ENCODE measurements at places on chromosomes 6 and 20.

- no peak for DNase-seq
Observed at GRCh38 chr6:165676435-165677068, 13.5 kb upstream of the PDE10A start.

DNA sequence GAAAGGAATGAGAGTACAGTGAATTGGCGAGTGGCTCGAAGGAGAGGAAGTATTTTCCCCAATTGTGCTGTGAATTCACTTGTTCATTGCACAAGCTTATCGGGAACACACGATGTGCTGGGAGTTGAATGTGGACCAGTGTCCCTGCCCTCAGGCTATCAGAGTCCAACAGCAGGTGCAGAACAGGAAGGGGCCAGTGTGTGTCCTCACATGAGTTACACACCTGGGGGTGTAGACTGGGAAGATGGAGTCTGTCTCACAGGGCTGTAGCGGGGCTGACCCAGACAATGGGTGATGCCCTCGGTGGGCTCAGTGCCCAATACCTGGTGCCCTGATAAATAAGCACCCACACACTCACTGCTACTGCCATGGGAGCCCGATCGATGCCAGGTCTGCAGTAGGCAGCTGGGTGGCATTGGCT, 14.4 kb downstream of the DUSP22 start:
- no peak for DNase-seq

DNA sequence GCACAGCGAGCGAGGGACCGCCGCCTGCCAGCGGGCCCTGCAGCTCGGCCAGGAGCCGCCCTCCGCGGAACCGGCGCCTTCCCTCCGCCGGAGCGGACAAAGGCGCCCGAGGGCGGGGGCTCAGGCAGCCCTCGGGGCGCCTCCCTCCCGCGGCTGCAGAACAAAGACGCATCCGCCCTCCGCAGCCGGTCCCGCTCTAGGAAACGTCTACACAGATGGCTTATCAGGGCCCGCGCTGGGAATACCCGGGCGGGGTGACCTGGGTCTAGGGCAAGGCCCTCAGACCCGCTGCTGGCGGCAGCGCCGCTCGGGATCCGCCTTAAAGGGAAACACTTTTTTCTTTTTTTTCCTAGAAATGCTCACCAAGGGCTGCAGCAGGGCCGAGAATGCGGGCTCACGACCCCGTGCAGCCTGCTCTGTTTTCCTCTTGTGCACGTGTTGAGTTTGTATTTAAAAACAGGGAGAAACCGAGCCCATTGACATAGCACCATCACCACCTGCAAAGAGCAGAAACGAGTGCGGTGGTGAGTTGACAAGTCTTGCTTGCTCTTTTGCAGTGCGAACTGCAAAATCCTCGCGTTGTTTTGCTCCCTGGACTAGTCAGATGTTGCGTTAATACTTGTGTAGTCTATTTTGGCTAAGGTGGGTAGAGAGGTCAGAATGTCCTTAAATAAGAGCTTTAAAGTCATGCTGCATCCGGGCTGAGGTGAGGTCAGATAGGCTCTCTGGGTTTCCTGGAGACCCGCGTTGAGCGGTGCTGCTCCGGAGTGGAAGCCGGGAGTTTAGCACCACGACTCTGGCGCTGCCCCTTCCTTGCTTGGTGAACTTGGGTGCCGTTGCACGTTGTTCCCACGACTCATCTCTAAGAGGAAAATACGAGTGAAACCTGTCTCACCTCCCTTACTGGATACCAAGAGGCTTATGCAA, 1.1 kb upstream of the RPS6KA2 start:
- no peak for DNase-seq

DNA sequence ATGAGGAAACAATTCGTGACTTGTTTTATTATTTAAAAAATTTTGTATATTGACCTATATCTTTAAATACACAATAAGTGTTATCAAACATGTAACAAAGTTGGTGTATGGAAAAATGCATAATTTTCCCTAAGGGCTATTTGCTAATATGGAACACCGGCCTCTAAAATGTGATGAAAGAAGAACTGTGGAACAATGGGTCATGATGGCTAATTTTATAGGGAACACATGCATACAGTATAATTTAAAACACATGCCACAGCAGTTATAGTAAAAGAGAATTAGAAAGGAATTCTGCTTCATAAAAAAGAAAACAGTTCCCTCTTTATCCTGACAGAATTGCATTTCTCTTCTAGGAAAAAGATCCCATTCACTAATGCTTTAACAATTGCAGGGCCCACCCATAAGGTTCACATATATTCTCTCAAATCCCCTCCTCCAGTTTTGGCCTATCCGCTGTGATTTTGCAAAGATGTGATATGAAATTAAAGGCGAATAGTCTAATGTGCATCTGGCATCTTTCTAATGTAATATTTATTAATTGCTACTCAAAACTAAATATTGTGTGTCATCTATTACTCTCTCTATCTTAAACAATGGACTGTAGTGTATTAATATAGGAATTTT, 628.1 kb upstream of the CITED2 start:
- no peak for DNase-seq

DNA sequence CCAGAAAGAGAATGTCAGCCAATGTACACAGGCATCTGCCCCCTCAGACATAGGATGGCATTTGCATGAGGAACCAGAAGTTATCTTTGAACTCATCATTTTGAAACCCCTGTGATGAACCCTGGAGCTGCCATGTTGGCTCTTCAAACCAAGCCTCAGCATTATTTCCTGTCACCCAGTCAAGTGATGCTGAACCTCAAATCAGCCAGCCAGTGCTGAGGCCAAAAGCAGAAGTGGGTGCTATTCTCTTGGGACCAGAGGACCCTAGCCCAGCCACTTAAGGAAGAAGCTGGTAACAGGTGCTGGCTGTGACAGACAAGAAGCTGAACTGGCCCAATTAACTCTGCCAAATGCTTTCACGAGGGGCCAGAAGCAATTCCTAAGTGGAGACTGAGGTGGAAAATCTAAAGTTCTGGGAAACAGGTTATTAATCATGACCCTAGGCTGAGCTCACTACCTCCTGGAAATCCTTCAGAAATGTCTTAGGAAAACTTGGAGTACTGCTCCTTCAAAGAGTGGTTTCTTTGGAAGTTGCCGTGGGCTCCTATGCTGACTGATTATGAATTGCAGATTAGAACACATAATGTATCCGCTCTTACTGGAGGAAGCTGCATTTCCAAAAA, 4.0 kb downstream of the PKIG start:
- DNase-seq: no peak

- DNase-seq: no peak
Observed at GRCh38 chr20:44291754-44292153, 19.2 kb downstream of the FITM2 start.

GRCh38 chr6:145012039-145012662, 723.2 kb downstream of the EPM2A start:
- DNase-seq: no peak

DNA sequence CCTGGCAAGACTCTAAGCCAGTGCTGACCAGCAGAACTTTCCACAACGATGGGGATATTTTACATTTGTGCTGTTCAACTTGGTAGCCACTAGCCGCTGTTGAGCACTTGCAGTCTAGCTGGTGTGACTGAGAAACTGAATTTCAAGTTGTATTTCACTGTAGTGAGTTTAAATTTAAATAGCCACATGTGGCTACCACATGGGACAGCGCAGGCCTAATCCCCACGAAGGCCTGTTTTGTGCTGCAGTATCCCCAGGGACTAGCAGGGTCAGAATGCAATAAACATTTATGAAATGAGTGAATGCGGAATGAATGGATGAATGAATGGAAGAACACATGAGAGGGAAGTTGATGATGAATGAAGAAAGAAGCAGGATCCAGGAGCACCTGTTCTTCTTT, 115.8 kb downstream of the TRERF1 start:
- DNase-seq: no peak

DNA sequence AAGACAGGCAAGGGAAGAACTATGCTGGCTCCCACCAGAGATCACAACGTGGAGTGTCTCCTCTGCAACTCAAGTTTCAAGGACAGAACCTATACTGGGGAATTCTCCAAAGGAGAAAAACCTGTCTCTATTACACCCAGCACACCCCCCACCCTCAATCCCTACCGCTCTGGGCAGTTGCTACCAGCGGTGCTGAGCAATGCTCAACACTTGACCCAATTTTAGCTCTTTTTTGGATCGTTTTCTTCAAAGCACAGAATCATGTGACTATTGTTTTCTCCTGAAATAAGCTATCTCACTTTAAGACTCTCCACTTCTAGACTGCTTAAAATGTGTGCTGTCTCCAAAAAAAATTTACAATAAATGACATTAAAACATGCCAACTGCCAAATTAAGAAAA, 23.3 kb downstream of the MAP7 start:
- DNase-seq: no peak

- no peak for DNase-seq
Observed at GRCh38 chr20:17380801-17381200, 150.4 kb downstream of the BFSP1 start.

GRCh38 chr20:5164645-5165625, 38.1 kb downstream of the CDS2 start:
- no peak for DNase-seq

- DNase-seq: no peak
Observed at GRCh38 chr20:25037288-25038102, 20.4 kb downstream of the ACSS1 start.
